ENCODE measurements at places on chromosomes 3 and 15.

DNA sequence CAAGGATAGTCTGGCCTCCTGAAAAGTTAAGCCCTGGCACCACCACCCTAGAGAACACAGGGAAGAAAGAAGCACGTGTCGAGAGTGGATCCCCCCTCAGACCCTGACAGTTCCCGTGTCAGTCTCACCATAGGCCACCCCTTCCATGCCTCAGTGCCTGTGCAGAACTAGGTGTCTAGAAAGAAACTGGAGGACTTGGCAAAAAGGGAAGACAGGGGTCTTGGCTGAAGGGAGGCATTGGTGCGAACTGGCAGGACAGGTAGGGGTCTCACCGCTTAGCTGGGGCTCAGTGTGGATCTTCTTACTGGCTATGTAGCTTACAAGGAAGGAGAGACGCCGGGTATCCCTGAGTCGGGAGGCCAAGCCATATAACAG lies 518 bp downstream of the QARS1 start:
- DNase-seq = no peak

GRCh38 chr3:57952208-57952631 lies 56.0 kb upstream of the FLNB start:
- DNase-seq = no peak

GRCh38 chr3:50523279-50523811 lies 19.9 kb upstream of the CACNA2D2 start:
- no peak for DNase-seq

GRCh38 chr3:187361835-187362234 lies 6.3 kb upstream of the RTP4 start:
- no peak for DNase-seq

- no peak for DNase-seq
These were observed 399.6 kb downstream of the NAALADL2 start for GRCh38 chr3:175258763-175259162.

DNA sequence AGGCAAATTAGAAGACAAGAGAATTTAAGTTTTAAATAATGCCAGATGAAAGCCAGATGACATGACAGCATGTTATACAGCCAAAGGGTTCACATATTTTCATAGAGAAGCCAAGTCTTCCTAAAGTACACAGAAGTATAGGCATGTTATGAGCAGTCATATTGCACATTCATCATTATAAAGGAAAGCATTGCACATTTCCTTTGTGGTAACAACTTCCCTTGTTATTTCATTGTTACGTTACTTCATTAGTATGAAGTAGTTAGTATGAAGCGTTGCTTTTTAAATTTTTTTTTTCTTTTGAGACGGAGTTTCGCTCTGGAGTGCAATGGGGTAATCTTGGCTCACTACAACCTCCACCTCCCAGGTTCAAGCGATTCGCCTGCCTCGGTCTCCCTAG lies 4.6 kb upstream of the ABCC5 start:
- no peak for DNase-seq

DNA sequence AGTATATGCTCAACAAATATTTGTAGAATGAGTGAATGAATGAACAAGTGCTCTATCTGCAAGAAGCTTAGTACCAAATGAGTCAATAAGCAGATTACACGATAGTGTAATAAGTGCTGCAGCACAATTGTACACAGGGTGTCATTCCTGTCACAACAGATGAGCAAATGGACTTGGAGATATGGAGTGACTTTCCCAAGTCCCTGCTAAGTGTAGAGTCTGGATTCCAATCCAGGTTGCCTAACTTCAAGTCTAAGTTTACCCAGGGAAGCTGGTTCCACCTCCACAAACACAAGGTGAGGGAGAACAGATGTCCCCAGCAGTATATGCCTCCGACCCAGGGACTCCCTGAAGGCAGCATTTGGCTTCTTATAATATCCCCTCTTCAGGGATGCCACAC lies 77.7 kb upstream of the RAD18 start:
- DNase-seq = no peak

- no peak for DNase-seq
These were observed 582.5 kb downstream of the PLOD2 start for GRCh38 chr3:145578471-145578870.

DNA sequence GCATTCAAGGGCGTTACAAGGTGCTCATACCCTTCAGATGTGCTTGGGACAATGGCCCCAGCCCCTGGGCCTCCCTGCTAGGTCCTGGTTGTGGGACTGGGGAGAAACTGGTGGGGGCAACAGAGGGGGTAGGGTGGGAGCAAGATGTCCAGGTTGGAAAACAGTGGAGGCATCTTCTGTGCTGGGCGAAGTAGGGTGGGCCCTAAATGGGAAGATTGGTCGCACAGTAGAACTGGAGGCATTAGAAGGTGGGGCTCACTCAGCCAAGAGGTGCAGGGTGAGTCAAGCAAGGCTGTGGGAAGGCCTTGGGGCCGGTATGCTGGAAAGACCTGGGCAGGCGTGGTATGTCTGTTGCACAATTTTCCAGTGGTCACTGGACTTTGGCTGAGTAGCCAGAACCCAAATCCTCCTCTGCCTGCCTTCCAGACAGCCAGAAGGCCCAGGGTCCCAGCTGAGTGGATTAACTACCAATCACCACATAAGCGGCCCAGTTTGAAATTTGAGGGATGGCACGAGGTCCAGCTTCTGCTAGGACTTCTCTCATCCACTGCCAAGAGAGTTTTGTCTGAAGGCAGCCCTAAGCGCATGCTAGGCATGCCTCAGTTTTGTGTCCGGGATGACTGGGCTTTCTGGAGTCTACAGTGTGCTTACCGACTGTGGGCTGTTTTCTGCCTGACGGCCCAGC lies 74.5 kb downstream of the LSM3 start:
- no peak for DNase-seq

- no peak for DNase-seq
These were observed 72.6 kb downstream of the TRAK1 start for GRCh38 chr3:42163622-42164244.

DNA sequence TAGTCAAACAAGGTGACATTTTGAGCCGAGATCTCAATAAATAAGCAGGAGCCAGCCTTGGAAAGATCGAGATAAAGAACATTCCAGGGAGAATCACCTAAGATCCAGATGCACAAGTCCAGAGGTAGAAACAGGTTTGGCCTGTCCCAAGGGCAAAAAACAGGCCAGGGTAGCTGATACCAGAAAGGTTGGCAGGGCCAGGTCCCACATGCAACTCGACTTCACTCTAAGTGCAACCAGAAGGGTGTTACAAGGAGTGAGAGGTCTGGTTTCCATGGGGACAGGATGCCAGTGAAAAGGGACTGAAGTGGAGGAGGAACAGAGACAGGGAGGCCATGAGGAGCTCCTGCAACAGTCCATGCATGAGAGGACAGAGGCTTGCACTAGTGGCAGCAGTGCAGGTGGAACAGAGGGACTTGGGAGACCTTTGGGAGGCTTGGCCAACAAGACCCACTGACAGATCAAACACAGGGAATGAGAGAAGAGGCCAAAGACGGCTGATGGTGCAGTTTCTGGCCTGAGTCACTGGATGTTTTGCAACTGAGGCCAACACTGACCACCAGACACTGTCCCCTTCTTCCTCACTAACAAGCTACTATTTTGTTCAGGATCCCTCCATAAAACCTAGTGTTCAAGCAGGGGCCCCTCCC lies 5.2 kb downstream of the TPRA1 start:
- no peak for DNase-seq

DNA sequence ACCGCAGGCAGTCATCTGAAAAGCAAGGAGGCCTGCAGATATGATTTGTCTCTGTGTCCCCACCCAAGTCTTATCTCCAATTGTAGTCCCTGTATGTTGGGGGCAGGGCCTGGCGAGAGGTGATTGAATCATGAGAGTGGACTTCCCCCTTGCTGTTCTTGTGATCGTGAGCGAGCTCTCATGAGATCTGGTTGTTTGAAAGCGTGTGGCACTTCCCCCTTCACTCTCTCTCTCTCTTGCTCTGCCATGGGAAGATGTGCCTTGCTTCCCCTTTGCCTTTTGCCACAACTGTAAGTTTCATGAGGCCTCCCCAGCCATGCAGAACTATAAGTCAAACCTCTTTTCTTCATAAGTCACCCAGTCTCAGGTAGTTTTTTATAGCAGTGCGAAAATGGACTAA lies 83.3 kb downstream of the TMCO5A start:
- no peak for DNase-seq

DNA sequence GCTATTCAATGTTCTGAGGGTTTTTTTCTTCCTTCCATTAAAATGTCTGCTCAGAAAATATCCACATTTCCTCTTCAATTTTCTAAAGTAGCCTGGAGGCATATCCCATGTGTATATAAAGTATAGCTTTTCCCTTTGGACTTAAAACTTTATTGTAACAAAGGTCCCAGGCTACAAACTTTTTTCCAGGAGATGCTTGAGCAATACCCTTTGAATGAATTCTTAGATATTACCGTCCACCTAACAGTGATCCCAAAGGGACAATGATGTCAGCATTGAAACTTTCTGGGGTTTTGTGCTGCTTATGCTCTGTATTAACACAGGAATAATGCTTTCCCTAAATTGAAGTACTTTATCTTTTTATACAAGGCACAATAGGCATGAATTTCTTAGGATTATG lies 525.2 kb downstream of the CADM2 start:
- no peak for DNase-seq
